ENCODE measurements at places on chromosomes 7 and 10. TPM values are rescaled to one million over a fixed set of nuclear protein-coding genes. Genes with fewer than 3 reads are reported as not detected.

The EN2 gene
- total RNA-seq: not detected

The SH2D4B gene
- total RNA-seq: not detected

The SLC35B4 gene
- total RNA-seq: 10.9 TPM

The CYP17A1 gene
- total RNA-seq: not detected

The H2BK1 gene
- total RNA-seq: not detected

The MTPN gene
- total RNA-seq: 96.3 TPM

The SCART1 gene
- total RNA-seq: 0.34 TPM

The FGFR2 gene
- 0.34 TPM for total RNA-seq

The ATP6V0A4 gene
- not detected for total RNA-seq

The GDI2 gene
- total RNA-seq: 351 TPM

The LIPA gene
- total RNA-seq: 67.2 TPM

The SEC23IP gene
- 24.7 TPM for total RNA-seq

The OR6B1 gene
- not detected for total RNA-seq

The NPSR1 gene
- not detected for total RNA-seq

The HOXA11 gene
- total RNA-seq: not detected

The MGMT gene
- 40.0 TPM for total RNA-seq

The CISD1 gene
- total RNA-seq: 15.5 TPM

Measured in bronchus fibroblast of lung (primary cell).